Stimulated activated CD8-positive, alpha-beta memory T cell treated with anti-CD3 and anti-CD28 coated beads, Interleukin-4, amount 100 ng/mL, for 4 hours (primary cell): ENCODE measurements at places on chromosomes 1 and 21.

DNA sequence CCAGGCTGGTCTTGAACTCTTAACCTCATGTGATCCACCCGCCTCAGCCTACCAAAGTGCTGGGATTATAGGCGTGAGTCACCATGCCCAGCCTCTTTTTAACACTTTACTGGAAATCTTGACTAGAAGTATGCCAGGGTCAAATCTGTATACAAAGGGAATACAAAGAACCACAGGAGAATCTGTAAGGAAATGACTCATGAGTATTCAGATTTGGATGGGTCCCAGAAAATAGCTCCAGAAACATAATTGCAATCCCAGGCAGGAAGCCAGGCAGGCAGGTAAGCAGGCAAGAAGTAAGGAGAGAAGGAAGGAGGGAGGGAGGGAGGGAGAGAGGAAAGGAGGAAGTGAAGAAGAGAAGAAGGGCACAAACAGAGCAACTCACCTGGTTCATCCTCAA, 22.8 kb upstream of the TIAM1 start:
- no peak for DNase-seq

DNA sequence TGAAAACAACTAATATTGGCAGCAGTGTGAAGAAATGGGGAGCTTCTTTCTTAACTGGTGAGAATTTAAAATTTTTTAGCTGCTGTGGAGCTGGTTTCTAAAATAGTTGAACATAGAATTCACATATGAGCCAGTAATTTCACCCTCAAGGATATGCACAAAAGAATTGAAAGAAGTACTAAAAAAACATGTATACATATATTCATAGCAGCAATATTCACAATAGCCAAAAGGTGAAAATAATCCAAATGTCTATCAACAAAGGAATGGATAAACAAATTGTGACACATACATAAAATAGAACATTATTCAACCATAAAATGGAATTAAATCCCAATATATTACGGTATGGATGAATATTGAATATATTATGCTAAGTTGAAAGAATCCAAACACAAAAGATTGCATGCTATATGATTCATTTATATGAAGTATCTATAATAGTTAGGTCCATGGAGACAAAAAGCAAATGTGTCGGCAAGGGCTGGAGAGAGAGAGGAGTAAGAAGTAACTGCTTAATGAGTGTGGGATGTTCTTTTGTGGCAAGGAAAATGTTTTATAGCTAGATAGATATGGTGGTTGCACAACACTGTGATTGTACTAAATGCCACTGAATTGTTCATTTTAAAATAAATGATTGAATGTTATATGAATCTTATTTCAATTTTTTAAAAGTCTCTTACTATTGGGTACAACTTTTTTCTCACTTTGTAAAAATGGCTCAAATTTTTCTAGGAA, 14.8 kb upstream of the COL11A1 start:
- no peak for DNase-seq

DNA sequence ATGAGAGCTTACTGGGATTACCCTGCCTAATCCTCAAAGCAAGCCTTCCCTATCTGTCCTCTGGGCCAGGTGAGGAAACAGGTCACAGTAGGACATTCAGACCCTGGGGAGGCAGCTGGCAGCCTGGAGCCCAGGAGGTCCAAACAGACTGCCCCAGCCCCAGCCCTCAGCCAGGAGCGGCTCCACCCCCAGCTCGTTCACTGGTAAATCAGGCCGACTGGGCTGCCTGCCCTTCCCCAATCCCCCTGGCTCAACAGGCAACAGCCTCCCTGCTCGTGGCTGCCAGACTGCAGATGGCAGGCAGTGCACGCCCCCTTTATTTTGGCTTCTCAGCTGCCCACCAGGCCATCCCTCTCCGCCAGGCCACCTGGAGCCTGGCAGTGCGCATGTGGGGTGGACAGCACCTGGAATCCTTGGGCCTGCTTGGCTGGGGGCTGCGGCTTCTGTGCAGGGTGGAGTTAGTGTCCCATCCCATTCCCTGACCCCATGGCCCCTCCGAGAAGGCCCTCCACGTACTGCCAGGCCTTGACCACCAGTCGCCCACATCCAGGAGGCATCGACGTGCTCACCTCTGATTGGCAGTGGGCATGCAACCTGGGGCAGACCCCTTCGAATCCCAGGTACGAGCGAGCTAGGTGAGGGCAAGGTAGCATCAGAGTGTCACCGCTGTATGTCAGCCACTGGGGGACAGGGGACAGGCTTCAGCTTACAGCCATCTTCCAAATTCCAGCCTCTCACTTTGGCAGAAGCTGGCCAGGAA, 11.2 kb upstream of the ZNF670 start:
- no peak for DNase-seq

DNA sequence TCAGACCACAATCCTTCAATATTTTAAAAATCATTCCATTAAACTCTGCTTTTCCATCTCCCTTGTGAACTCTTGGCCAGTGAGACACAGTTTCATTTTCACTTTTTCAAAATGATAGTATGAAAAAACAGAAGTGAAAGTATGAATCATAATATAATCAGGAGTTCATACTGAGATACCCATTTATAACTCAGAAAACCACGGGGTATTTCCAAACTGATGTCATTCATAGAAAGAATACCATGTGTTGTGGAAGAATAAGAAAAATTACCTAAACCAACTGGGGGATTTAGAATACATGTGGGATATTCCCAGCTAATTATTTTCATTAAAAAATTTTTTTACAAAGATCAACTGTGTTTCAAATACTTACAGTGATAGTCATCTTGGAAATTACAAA, 149.9 kb downstream of the MRPL39 start:
- DNase-seq: no peak

DNA sequence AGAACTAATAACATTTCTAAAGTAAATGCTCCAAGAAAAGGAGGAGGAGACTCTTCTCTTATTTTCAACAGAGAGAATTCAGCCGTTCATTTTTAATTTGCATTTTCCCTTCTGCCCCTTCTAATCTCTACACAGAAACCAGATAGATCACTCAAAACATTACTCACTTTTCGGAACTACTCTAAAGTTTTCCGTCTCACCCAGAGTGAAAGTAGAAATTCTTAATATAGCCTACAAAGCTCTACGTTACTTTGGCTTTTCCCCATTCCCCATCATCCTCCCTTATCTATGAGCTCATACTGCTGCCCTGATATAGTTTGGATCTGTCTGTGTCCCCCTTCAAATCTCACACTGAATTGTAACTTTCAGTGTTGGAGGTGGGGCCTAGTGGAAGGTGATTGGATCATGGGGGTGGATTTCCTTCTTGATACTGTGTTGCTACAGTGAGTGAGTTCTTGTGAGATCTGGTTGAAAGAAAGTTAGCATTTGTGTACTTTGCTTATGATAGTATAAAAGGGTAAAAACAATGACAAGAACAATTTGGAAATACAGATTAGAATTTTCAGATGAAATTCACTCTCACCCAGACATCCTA, 188.2 kb downstream of the AMY1C start:
- DNase-seq: no peak

DNA sequence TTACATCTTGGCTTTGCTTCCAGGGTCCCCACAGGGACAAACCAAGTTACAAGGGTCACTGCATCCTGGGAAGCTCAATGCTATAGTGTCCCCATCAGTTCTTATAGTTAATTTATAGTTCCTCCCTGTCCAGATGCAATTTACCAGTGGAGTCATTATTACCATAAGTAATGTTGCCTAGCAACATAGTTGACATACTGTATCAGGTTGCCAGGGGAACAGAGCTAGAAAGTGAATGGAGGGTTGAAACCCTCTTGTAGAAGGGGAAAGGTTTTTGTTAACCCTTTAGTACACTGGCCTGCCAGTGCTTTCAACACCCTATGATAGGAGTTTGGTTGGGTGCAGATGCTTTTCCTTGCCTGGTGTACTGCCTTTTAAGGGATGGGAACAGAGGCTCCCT, 34.3 kb upstream of the TTC4 start:
- DNase-seq: no peak

DNA sequence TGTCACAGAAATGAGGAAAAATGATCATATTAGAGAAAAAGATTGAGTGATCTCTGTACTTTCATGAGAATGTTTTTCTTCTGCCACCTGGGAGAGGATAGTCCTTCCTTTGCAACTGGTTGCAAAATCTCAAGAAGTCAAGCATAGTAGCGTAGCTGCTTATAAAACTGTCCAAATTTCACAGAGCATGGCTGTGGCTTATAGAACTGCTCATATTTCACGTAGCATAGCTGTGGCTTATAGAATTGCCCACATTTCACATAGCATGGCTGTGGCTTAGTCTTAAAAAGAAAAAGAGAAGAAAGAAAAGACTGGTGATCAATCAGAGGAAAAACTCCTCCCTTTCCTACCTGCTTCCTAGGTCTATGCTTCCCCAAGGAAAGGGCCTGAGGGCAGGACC, 329.5 kb downstream of the SIPA1L2 start:
- no peak for DNase-seq

DNA sequence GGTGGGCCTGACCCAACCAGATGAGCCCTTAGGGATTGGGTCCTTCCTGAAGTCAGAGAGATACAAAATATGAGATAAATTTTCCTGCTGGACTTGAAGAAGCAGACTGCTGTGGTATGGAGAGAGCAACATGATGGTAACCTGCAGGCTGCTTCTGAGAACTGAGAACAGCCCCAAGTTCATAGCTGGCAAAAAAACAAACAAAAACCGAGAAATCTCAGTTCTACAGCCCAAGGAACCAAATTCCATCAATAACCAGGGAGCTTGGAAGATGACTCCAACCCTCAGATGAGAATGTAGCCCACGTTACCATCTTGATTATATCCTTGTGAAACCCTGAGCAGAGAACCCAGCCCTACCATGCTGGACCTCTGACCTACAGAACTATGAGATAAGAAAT, 316.2 kb downstream of the ZP4 start:
- no peak for DNase-seq

- no peak for DNase-seq
Measured at GRCh38 chr21:18148401-18148800, 96.2 kb upstream of the CHODL start.

- no peak for DNase-seq
Measured at GRCh38 chr1:154329551-154330131, 4.3 kb downstream of the ATP8B2 start.

DNA sequence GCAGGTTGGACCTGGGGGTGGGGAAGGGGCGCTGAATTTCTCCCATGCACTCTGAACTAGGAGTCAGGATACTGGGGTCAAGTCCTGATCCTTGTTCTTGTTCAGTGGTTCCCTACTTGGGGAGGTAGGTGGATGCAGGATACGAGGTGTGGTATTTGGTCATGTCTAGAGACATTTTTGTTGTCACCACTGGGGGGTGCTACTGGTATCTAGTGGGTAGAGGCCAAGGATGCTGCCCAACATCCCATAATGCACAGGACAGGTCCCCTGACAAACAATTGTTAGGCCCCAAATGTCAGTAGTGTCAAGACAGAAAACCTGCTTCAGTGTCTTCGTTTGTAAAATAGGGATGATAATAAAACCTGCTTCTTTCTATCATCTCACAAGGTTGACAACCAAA, 259.0 kb upstream of the FOXD3 start:
- no peak for DNase-seq

DNA sequence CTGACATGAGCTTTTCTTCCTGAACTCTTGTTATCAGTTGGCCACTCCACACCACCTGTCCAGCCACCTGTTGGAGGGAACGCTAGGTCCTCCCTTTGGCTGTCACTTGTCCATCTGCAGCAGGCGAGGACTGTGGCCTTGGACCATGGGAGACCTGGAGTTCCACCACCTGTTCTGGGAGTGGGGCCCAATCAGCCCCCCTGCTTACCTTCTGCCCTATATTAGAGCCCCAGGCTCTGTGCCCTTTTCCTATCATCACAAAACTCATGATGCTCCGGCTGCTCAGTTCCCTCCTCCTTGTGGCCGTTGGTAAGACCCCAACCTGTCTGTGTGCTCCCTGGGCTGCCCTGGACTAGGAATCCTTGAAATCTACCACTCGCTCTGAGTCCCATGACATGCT, at the start of gene CELA3A:
Gene CELA3A (plus strand): TSS at position 249 of the 400 bp plus-strand sequence. CDS start 18 bp downstream, at position 267.
- no peak for DNase-seq

GRCh38 chr21:44734026-44734745, 22.8 kb upstream of the TSPEAR start:
- DNase-seq: no peak

GRCh38 chr1:87528754-87529517, 200.3 kb downstream of the LMO4 start:
- DNase-seq: no peak

GRCh38 chr1:21324368-21325141, 34.3 kb upstream of the ECE1 start:
- DNase-seq: peak; percentile 68

DNA sequence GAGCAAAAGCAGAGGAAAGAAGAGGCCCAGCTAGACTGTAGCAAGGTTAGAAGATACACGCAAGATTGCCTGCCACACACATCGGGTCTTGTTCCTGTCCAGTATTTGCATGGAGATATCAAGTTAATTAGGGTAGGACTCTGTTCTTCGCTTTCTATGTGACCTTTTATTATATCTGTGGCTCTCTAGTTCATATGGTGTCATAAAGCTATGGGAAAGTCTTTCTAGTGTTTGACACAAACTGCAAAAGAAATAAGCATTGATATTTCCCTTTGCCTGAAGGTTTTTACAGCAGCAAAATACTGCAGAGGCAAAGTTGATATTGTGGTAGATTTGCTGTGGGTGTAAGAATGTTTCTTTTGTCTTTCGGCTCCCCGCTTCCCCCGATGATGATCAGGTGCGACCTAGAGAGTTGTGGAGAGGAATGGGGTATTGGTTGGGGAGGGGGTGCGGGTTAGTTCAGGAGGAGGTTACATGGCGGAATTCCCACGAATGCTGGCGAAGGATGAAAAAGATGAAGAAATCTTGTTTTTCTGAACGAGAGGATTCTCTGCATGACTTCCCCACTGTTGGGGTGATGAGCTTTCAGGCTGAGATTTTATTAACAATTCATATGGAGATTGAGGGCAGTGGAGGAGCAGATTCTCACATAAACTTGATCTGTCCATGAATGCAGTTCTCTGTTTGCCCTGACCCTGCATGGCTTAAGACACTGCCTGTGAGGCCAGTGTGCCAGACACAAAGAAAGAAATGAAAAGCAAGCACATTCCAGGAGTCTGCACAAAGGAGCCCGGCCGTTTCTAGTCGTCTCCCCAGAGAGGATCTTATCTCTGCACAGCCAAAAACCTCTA, 550.2 kb downstream of the USP25 start:
- no peak for DNase-seq

DNA sequence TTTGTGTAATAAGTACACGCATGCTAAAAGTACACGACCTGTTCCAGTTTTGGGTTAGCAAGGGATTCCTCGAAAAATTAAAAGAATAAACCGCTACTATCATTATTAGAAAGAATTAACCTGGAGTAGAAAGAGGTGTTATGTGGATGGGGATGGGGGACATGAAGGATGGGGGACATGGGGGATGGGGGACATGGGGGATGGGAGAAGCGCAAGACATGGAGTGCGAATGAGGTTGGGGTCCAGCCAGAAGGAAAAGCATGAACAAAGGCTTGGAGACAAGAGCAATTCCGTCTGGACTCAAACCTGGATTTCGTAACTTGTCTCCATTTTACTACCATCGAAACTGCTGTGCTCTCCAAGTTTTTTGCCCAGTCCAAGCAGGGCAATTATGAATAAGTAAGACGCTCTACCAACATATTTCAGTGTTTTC, 591 bp upstream of the KDM1A start:
- no peak for DNase-seq

DNA sequence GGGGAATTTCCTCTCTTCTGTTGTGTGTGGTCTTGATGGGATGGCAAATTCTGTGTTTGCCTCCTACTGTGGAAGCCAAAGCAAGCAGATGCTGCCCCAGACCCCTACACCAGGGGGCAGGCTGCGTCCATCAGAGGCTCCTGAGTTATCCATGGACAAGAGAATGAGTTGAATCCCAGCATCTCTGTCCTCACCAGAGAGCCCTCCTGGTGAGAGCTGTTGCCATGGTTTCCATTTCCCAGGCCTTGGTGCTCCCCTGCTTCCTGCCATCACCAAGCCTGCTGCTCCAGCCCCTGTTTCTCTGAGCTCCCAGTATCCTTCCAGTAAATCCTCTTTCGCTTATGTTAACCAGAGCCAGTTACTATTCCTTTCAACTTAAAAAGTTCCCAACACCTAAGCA, 20.4 kb upstream of the GNG12 start:
- DNase-seq: no peak
